ENCODE measurements at places on chromosomes 13 and 19.

- no peak for DNase-seq
These were observed 7.1 kb upstream of the CLPP start for GRCh38 chr19:6354098-6354674.

DNA sequence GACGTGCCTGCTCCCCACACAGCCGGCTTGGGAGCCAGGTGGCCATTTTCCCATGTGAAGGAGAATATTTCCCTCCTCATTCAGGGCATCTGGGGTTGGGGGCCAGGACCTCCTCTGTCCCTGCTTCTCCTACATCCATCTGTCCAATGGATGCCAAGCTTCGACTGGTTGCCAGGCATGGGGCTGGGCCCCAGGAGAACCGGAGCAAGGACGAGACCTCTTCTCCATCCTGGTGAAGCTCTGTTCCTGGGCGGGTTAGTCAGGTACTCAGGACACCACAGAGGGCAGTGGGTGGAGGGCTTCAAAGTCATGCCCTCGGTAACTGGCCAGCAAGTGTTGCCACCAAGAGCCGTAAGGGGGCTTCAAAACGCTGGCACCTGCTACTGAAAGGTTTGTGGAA, 22.3 kb upstream of the SLC15A1 start:
- DNase-seq = no peak

DNA sequence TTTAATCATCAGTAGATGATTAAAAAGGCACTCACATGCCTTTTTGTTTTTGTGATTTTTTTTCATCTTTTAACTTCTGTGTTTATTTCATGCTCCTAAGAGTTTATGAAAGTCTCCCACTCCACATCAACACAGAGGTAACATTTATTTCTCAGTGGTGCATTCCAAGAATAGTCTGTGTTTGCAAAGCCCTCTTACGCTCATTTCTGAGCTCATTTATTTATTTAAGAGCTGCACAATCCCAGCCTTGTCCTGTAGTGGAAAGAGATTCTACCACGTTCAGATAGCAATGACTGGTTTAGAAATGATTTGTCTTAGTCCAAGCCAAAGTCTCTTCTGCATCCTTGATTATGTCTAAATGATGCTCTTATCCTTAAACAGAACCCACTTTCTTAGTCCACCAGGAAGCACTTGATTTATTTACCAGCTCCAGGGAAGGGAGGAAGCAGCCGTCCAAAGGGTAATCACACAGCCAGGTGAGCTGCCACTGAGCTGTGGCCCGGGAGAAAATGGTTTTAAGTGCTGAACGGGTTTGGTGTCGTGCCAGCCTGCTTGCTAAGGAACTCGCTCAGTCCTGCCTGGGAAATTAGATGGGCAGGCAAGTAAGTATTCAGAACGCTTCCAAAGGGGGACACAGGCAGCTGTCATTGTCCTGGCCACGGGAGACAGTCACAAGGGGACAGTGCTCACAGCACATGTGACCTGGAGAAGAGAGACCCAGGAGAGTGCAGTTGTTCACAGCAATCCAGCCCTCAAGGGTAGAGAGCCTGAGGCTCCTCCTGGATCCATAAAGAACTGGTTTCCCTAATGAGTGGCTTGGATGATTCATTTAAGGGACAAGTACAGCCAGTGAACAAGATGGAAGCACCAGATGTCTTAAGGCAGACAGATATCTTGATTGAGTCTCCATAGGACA, 131.8 kb upstream of the WASF3 start:
- DNase-seq = no peak

DNA sequence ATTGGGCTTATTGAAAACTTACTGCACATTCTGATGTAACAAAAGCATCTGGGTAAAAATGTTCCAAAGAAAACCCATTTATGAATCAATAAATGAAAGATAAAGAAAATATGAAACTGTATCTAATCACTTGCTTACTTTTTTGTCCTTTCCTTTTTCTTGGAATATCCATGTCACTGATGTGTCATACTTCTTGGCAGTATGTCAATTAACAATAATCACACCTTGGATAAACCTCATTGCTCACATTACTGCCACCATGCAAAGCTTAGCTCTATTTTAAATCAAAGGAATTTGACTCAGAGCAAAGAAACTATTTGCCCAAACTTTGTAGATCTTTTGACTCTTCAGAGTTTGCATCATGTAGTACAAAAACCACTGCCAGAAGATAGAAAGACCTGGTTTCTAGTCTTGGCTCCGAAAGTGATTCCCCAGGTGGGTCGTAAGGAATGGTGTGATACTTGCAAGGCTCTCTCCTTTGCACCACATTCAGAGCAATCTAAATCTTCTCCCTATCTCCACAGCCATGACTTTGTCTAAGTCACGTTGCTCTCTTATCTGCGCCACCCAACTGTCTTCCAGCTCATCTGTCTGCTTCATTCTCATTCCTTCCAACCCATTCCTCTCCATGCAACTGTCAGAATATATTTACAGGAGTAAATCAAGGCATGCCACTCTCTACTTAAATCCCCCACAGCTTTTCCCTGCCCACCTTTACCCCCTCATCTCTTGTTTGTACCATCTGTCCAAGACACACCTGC, 311.9 kb downstream of the COG6 start:
- no peak for DNase-seq

- no peak for DNase-seq
These were observed 233.7 kb downstream of the GPC5 start for GRCh38 chr13:91632086-91632485.

- DNase-seq = no peak
These were observed 152.3 kb downstream of the TM9SF2 start for GRCh38 chr13:99653526-99653925.

DNA sequence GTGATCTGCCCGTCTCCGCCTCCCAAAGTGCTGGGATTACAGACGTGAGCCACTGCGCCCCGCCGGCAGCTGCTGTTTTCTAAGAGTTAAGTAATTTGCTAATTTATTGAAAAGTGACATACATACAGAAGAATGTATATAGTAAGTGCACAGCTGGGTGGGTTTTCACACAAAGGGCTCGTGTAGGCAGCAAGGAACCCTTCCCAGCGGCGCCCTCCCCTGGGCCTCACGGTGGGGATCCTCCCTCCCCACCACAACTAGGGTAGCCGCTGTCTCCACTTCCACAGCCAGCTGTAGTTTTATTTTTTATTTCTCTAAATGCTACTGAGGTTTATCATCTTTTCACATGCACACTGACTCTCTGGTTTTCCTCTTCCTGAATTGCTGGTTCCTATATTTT, 64.9 kb downstream of the CRYL1 start:
- DNase-seq = no peak

- DNase-seq = no peak
These were observed 1505.1 kb downstream of the PCDH9 start for GRCh38 chr13:65725006-65725405.

DNA sequence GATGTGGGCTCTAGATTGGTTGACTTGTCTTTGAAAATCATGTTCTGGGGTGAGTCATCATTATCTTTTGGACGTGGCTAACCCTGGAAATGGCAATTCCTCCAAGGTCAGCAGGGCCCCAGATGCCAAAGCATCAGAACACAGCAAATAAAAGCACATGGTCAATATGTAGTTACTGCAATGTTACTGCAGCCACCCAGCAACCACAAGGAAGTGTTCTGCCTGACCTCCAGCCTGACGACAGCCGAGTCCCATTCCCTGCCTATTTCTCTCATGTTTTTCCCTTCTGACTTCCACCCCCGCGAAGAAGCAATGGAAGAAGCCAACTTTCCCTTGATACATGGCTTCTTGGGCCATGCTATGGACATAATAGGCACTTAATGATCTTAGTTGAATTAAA, 577.9 kb downstream of the IRS2 start:
- DNase-seq = no peak

DNA sequence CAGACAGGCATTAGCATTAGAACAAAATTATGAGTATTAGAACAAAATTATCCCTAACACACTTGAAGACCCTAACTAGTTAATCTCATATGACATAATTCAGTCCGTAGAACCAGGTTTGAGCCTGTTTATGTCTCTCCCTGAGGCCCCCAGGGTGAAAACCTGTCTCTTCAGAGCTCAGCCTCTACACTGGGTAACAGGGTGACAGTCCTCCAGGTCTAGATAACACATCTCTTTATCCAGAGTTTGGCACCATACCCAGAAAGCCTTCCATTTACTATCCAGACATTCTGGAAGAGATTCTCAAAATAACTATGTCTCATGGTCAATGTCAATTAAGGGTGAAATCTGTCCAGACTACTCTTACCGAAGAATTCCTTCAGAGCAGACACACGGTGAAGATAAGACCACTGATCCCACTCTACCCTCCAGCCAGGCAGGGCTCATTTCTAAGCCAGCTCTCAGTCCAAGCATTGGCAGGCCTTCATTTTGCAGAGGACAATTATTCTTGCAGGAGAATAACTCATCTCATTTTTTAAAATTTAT, 1195.3 kb downstream of the EFNB2 start:
- no peak for DNase-seq

- DNase-seq = no peak
These were observed 19.1 kb downstream of the C19orf12 start for GRCh38 chr19:29695765-29696564.

GRCh38 chr13:83086948-83087347, 795.3 kb downstream of the SLITRK1 start:
- no peak for DNase-seq

- no peak for DNase-seq
These were observed 162.1 kb upstream of the TMTC4 start for GRCh38 chr13:100836711-100837110.

- DNase-seq = no peak
These were observed 68.2 kb downstream of the ITGBL1 start for GRCh38 chr13:101520672-101521071.

DNA sequence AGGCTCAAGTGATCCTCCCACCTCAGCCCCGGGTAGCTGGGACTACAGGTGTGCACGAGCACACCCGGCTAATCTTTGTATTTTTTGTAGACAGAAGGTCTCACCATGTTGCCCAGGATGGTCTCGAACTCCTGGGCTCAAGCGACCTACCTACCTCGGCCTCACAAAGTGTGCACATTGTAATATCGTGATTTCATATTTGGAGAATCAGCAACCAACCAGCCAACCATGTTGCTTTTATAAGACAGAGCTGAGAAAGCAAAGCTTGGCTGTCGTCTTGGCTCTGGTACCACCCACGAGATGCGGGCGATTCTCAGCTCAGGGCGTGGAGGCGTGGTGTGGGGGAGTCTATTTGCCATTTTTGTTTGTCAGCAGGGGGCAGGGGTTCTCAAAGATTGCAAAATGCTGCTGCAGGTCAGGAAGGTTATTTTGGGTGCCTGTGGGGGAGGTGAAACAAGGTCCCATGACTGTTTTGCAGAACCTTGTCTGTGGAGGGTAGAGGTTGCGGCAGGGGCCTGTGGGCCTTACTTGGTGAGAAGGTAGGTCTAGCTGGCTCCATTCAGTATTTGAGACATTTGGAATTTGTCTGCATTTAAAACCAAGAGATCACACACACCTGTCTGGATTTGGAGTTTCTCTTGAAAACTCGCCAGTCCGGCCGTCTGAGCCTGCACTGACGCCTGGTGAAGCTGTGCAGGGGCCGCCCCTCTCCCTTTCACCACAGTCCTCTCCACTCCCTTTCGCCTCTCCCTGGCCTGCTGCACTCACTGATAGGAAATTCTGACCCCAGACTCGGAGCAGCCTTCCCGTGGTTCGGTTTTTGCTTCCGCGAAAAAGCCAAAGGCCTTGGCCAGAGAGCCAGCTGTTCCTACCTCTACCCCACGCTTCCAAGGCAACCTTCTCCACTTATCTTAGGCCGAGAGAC, 15.4 kb downstream of the TNFAIP8L1 start:
- no peak for DNase-seq

DNA sequence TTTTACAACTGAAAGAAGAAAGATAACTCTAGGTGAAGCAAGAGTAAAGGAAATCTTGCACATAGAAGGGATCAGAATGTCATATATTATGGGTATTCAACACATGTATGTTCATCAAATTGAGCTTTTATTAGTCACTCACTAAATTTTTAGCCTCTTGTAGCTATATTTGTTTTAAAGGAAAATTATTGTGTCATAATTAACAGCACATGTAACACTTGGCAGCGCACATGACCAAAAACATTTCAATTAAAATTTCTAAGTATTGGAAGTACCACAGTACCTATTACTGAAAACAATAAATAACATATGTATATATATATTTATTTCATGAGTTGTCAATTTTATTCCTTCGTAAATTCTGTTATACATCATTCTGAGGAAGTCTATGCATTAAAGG, 2800.4 kb downstream of the PCDH9 start:
- DNase-seq = no peak

GRCh38 chr19:35963514-35963913, 27.3 kb downstream of the LRFN3 start:
- DNase-seq = peak; percentile 51

DNA sequence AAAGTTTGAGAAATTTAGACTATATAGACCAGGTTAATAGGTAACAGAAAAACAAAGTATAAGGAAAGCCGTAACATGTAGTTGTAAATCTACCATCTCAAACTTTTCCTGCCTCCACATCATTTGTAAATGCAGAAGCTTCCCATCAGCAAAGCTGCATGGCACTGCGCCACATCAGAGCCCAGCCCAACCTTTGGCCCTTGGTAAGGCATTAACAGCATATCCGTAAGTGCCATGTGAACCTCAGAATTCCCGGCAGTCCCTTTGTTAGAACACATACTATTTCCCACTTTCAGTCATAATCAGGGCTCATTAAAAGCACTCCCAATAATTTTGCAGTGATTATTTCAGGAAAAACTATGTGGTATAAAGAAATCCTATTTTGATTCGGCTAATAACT, 51.6 kb downstream of the MPHOSPH8 start:
- DNase-seq = no peak

DNA sequence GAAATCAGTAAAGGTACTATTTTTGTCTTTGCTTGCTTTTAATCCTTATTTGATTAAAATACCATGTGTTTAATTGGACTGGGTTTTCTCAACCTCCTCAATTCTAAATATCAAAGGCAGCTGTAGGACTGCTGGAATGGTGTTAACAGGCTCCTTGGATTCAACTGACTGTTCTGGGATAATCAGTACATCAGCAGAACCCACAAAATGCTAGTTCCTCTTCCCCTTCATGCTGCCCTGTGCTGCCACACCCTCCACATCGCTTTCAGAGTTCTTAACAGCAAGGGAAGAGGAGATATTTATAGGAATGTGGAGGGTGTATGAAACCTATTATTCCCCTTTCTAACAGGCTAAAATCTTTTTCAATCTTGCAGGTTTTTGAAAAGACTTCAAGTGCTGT, 82.4 kb downstream of the KCTD12 start:
- DNase-seq = no peak

- DNase-seq = no peak
These were observed 566.3 kb downstream of the KCTD12 start for GRCh38 chr13:76319921-76320320.

DNA sequence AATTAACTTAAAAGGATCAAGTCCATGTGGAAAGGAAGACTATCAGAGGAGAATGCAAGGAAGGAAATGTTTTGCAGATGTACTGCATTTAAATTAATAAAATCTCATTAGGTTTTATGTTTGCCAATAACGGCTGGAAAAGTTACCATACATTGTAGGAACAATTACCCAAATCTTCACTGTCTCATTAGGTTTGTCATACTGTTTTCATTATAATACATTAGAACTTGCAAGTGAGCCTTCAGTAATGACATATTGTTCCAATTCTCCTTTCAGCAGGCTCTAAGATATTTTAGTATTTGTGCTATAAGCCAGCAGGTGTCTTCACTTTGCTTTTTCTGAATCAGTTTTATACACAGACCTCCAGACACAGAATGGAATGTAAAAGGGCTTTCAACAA, 661.6 kb upstream of the KLHL1 start:
- no peak for DNase-seq

- DNase-seq = no peak
These were observed 482.5 kb downstream of the ZNF536 start for GRCh38 chr19:30854661-30855060.

- DNase-seq = peak; percentile 51
These were observed at the start of gene AXL for GRCh38 chr19:41218615-41219507. Gene AXL (plus strand): TSS chr19:41219223. CDS start chr19:41219393, 170 bp downstream.
